Stimulated activated CD4-positive, alpha-beta T cell treated with anti-CD3 and anti-CD28 coated beads, Interleukin-15, amount 100 ng/mL, for 1 hour (primary cell): ENCODE measurements at places on chromosomes 5 and 9.

DNA sequence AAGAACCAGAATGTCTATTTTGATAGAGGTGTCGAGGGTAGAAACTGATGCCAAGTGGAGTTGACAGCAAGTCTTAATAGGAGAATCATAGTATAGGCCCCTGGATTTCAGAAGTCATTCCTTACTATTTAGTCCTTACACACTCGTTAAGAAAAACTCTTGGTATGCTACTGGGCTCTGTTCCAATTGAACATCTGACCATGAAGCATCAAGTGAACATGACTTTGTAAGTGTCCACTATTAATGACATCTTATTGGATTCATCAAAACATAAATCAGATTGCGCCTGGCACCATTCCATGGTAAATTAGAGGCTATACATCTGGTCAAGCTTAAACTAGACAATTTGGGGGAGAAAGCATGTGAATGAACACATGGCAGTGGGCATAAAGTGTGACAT lies 1056.5 kb upstream of the EDIL3 start:
- no peak for DNase-seq

GRCh38 chr9:99962680-99963261 lies 56.3 kb downstream of the STX17 start:
- DNase-seq = no peak

DNA sequence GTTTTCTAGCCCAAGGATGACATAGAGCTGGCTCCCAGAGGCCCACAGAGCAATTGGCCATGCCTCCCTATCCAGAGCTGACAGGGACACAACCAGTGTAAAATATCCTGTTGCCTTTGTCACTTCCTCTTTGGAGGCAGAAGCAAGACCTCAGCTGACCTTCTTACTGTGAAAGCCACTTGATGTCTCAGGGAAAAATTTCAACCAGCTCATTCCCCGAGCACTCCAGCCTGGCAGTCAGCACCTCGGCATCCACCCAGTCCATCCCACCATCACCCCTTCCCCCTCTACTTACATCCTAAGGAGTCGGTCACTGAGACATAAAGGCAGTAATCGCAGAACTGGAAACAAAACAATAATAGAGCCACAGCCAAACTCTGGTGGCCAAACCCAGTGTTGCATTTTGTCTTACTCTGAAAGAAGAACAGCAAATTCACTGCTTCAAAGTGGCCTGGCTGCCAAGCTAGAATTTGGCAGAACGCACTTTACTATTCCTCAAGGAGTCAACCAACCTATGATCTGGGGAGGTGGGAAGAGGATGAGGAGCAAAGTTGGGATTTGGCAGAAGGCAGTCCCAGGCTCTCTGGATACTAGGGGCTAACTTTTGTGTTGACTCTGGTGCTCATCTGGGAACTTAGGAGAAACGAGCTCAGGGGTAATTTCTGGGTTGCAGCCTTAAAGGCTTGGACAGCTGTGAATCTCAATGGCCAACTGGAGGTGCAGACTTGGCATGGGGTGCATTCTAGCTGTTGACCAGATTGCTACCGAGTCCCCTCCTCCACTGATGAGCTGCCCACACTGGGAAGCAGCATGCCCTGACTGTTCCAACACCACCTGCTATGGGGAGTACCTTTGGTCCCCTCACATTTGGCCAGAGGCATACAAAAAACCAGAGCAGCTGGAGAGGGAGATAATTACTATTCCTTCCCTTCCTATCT lies 13.6 kb downstream of the NIPAL4 start:
- DNase-seq = no peak

DNA sequence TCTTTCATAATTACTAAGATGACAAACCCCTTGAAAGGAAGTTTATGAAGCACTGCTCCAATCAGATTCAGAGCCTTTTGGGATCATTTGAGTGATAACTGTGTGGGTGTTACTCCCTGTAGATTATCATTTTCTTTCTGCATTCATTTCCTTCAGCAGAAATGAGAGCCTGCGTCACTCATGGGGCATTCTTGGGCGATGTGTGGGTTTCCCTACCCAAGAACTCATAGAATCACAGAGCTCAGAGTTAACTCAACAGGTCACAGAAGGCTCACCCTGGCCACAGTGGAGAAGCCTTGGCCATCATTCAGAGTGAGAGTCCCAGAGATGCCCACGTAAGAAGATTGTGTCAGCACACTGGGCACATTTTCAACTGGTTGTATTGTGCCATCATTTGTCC lies 401.9 kb downstream of the TLE4 start:
- DNase-seq = no peak

GRCh38 chr5:83406906-83407305 lies 64.6 kb upstream of the VCAN start:
- DNase-seq = no peak

DNA sequence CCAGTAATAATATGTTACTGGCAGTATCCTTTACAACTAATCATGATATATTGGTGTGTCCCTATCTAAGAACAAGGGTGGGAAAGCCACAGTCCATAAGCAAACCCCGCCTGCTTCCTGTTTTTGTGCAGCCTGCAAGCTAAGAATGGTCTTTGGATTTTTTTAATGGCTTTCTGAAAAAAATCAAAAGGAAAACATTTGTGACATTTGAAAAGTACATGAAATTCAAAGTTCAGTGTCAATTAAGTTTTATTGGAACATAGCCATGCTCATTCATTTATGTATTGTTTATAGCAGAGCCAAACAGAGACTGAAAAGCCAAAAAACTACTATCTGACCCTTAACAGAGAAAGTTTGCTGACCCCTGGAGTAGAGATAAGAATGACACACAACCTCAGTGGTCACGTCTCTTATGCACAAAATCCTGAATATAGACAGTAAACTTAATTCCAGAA lies 12.8 kb upstream of the TMEM245 start:
- no peak for DNase-seq

DNA sequence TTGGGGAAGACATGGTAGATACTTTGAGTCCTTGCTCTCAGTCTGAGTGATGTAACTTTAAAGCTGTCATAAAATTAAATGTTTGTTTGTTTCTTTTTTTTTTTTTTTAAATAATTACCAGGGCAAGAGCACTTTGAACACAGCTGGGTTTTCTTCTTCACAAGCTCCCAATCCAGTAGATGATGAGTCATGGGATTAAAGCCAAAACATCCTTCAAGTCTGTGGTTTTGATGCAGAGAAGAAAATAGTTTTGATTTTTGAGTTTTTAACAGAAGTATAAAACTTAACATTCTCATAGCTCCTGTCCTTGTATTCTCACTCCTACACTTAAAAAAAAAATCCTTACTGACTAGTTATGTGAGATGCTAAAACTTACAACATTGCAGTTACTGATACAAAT lies 34.8 kb upstream of the IL31RA start:
- DNase-seq = no peak

GRCh38 chr5:164090358-164090757 lies 584.9 kb downstream of the MAT2B start:
- DNase-seq = no peak

DNA sequence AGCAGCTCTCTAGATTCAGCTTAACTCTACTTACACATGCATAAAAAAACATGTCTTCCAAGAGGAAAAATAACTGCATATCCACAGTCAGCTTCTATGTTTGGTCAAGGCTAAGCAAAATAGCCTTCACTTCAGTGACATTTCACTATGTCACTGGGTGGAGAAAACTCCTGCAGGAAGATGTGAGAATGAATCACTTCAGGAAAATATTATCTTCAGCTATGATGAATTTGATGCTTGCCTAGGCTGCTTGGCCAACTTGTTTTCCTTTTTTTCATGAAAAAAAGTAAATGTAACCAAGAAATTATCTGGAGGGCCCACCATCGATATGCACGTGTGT lies 143.0 kb upstream of the ZNF608 start:
- DNase-seq = no peak

DNA sequence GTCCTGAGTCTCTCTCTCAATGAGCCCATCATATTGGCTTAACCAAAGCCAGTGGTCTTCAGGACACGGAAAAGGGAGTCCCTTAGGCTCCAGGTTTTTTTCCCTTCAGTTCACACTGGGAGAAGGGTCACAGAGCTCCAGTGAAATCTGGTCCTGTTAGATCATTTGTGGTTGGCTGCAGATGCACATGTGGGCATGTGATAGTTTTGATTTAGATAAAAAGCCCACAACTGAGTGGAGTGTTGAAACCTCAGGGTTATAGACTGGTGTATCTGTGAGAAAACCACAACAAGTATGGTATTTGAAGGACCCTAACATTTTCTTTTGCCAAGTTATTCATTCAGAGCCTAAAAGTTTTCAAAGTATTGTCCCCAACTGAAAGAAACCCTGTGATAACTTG lies 46.7 kb downstream of the PRLR start:
- no peak for DNase-seq

- DNase-seq = no peak
Measured at GRCh38 chr5:127423173-127423798, 94.2 kb upstream of the PRRC1 start.

- no peak for DNase-seq
Measured at GRCh38 chr5:149153751-149154610, 12.7 kb downstream of the ABLIM3 start.

DNA sequence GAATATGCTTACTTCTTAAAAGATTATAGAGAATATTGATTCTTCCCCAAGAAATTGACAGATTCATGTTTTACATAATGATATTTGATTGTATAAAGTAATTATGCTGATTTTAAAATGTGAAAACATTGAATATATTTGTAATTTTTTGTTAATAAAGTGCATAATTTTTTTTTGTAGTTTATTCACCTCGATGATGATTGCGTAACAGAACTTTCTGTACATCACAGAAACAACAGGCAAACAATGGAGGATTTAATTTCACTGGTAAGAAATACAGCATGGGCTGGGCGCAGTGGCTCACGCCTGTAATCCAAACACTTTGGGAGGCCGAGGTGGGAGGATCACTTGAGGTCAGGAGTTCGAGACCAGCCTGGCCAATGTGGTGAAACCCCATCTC lies 70.1 kb downstream of the MELK start:
- no peak for DNase-seq

DNA sequence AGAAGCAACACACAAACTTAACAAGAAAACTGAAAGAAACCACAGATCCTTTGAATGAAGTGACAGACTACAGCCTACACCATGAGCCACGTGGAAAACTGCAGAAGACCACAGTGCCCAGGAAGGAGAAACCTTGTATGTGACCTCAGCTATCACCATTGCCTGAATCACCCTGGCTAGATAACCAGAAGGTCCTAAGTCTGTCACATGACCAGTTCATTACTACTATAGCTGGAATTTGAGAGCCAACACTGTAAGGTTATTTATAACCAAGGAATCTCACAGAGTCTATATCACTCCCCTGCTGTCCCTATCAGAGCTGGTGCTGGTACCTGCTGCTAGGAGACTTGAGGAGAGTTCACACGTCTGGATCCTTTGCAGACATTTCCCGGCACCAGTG lies 90.3 kb upstream of the FBXL17 start:
- DNase-seq = no peak

GRCh38 chr9:109792951-109793546 lies 13.1 kb downstream of the PALM2AKAP2 start:
- no peak for DNase-seq

- no peak for DNase-seq
Measured at GRCh38 chr9:93164085-93164484, 19.9 kb upstream of the WNK2 start.

DNA sequence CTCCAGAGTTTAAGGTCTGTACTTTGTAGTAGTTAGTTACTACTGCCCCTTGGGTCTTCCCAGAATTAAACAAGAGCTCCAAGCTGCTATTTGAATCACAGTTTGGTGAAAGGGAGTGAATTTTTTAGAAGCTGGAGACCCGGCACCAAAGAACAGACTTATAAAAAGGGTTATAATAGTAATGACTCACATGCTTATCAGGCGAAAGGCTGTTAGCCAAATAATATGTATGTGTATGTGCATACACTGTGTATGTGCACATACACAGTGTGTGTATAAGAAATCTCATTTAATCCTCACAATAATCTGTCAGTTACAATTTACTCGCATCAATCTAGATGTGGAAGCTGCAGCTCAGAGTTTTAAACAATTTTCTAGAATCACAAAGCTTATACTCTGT lies 59.5 kb upstream of the ITGA1 start:
- no peak for DNase-seq

DNA sequence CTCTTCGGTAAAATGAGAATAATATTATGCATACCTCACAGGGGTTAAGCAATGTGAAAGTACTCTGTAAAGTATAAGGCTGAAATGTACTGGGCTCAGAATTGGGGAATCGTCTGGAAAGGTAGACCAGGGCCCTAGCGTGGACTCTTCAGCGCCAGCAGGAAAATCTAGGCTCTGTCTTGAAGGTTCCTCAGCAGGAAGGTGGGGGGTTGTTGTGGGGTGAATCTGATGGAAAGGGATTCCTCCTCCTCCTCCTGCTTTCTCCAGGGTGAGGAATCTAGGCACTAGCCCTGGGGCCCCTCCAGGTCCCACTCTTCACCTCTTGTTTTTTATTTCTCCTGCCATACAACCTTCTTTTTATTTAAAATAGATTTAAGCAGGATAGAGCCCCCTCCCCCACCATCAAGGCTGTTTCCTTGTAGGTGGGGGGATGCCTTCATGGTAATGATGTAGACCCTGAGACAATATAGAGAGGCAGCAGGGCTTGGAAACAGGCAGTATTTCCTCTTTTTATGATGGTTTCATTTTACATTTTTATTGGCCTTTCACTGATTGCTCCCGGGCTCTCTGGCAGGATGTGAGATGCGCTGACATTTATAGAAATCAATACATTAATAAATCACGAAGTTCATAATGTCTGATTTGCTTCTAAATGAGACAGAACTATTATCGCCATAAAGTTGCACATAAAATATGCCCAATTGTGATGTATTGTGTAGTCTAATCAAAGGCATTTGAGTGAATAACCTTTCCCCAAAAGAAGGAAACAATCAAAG lies 78.9 kb upstream of the GABRP start:
- DNase-seq = no peak

DNA sequence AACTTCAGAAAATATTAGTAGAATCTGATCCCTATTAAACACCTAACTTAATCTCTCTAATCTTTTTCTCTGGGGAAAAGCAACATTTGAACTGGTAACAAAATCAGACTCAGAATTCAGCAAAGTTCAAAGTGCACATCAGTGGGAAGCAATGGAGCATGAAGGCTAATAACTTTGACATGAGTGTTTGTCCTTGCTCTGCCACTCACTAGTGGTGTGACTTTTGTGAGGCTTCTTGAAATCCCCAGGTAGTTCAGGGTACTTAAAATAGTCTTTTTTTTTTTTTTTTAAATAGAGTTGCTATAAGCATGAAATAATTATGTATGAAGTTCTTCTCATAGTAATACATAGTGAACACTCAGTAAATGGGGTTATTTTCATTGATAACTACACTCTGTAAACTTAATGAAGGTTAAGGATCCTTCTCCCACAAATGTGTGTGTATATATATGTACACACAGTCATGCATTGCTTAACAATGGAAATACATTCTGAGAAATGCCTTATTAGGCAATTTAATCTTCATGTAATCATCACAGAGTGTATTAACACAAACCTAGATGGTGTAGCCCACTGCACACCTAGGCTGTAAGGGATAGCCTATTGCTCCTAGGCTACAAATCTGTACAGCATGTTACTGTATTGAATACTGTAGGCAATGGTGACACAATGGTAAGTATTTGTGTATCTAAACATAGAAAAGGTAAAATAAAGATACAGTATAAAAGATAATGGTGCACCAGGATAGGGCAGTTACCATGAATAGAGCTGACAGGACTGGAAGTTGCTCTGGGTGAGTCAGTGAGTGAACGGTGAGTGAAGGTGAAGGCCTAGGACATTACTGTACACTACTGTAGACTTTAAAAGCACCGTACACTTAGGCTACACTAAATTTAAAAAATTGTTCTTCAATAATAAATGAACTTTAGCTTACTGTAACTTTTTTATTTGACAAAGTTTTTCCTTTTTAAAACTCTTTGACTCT lies 73.3 kb upstream of the HMHB1 start:
- no peak for DNase-seq

GRCh38 chr5:116772806-116773205 lies 198.2 kb upstream of the SEMA6A start:
- no peak for DNase-seq
